Esophagus squamous epithelium (tissue), 5 donors: ENCODE measurements at places on chromosomes 1 and 21.

- DNase-seq: no peak
Measured at GRCh38 chr1:205689479-205689878, 9.2 kb upstream of the SLC45A3 start.

DNA sequence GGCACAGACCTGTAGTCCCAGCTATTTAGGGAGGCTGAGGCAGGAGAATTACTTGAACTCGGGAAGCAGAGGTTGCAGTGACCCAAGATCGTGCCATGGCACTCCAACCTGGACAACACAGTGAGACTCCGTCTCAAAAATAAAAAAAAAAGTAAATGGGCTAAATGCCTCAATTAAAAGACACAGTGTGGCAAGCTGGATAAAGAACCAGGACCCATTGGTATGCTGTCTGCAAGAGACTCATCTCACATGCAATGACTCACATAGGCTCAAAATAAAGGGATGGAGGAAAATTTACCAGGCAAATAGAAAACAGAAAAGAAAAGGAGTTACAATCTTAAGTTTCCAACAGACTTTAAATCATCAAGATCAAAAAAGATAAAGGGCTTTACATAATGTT lies 40.3 kb downstream of the ACBD6 start:
- no peak for DNase-seq

DNA sequence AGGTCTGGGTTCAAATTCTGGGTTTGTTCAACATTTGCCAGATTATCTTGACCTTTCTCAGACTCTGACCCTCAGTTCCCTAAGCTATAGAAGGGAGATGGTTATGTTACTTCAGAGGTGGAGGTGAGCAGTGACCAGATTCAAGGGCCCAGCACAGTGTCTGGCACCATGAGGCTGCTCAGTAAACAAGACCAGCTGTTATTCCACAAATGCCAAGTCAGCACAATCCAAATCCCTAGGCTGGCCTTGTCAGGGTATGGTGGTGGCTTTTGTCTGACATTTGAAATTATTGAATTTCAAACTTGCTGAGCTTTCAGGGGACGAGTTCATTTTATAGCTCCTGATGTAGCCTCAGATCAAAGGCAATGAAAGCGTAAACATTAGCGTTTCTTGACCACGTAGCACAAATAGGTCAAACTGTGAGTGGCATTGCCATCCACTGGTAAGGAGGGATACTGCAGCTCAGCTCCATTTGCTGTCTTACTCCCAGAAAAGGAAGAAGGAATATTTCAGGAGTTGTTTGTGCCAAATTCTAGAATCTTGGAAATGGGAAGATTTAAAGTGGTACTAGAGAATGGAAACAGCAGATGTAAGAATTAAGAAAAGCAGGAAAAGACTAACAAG lies 94.3 kb upstream of the EDN2 start:
- no peak for DNase-seq

GRCh38 chr1:176529395-176530090 lies 66.6 kb downstream of the PAPPA2 start:
- no peak for DNase-seq

DNA sequence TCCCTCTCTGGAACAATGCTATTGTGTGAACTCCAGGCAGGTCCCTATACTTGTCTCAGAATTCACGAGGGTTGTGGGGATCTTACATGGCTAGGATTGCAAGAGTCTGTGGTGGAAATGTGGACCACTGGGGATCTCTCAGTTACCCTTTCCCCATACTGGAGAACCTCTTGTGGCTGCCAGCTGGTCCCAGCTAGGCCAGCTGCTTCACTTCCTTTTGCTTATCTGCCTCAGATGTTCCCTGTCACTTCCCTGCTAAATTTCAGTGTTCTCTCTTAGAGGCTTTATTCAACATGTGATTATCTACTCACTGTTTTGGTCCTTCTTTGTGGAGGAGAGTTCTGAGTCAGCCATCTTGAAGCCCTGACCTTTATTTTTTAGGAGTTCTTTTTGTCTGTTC lies 75.9 kb upstream of the SAMD13 start:
- DNase-seq: no peak

GRCh38 chr1:8639148-8639547 lies 178.3 kb downstream of the RERE start:
- no peak for DNase-seq

GRCh38 chr1:33275706-33276572 lies 19.6 kb downstream of the ZNF362 start:
- no peak for DNase-seq

- no peak for DNase-seq
Measured at GRCh38 chr21:38663282-38663681, 142.4 kb upstream of the ETS2 start.

GRCh38 chr1:162026881-162027280 lies 3.2 kb upstream of the OLFML2B start:
- DNase-seq: no peak

GRCh38 chr21:25097648-25098047 lies 509.6 kb downstream of the MRPL39 start:
- no peak for DNase-seq

- DNase-seq: no peak
Measured at GRCh38 chr1:213934649-213935048, 53.1 kb upstream of the PROX1 start.

GRCh38 chr1:207815913-207816291 lies 64.0 kb downstream of the CD46 start:
- no peak for DNase-seq

DNA sequence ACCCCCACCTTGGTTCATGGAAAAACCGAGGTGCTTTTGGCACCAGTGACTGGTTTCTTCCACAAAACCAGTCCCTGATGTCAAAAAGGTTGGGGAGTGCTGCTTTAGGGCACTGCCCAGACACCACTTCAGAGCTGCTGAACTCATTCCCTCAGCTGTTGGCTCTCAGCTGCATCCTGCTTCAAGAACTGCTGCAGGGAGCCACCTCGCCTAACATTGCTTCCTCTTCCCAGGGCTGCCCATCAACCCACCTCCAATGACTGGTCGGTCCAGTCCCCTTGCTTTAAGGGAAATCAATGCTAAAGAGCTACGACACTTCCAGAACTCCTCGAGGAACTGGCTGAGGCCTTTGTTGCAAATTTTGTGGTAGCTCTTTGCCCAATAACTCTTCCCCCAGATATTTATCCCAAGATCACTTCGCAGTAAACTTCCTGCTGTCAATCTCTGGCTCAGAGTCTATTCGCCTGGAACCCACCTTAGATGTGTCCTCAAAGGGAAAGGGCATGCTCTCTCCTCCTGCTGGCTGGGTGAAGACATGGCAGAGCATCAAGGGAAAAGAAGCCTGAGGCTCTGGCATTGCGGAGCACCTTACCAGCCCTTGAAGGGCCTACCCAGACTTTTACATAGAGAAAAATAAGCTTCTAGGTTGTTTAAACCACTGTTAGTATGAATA lies 29.0 kb downstream of the C1orf52 start:
- no peak for DNase-seq

DNA sequence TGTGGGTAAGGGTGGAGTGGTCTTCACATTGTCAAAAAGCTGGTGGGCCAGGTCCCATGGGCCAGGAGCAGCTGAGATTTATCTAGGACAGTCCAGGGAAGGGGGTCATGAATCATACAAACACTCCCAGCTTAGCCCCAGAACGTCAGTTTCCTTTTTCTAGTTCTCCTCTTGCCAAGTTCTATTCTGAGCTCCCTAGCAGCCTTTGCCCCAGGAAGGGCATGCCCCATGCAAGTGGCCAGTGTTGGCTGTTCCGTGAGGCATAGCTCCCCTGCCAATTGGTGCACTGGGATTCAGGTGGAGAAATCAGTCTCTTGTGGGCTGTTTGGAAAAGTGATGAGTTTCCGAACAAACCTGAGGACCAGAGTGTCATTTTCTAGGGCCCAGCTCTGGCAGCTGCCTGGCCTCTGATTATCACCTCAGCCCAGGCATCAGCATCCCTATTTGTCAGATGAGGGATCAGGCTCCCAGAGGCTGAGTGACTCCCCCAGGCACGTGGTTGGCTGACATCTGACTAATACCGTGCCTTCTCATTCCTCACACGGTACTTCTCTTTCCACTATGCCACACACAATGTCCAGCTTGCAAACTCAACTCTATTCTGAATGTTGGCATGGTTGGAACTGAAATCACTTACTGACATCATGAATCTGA lies 14.2 kb upstream of the MYOM3 start:
- DNase-seq: no peak

DNA sequence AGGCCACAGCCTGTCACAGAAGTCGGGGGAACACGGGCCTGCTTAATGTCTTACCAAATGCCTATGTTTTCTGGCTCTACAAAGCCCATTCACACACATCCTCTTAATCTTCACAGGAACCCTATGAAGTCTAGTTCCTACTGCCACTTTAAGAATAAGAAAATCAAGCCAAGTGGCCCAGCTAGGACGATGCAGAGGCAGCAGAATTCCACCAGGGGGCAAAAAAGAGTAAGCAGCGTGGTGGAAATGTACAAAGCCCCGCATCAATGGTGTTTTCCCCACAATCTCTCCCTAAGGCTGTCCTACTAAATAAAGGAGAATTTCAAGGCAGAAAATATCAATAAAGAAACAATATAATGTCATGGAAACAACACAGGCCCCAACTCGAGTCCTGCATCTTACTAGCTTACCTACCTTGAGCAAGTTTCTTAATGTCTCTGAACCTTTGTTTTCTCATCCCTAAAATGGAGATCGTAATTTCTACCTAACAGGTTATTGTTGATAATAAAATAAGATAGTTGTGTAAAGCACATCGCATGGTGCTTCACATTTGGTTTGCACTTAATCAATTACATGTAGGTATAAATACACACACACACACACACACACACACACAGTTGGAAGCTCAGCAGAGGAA lies 21.4 kb downstream of the SEC16B start:
- DNase-seq: no peak

- DNase-seq: no peak
Measured at GRCh38 chr1:207794861-207795260, 43.0 kb downstream of the CD46 start.

DNA sequence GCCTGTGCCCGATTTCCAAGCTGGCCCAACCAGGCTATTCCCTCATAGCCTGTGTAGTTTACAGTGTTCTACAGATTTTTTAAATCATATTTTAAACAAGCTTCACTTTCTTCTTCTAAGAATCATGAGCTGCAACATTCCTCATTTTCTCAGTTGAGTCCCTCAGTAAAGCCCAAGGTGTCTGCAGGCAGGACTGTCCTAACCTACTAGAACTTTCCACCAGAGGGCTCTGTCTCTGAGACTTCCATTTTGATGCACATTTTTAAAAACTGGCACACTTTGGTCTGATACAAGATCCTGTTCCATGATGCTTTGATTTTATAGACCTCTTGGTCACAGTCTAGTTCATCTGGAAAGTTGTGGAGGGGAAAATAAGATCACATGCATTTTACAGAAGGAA lies 21.6 kb upstream of the SLAMF6 start:
- no peak for DNase-seq

DNA sequence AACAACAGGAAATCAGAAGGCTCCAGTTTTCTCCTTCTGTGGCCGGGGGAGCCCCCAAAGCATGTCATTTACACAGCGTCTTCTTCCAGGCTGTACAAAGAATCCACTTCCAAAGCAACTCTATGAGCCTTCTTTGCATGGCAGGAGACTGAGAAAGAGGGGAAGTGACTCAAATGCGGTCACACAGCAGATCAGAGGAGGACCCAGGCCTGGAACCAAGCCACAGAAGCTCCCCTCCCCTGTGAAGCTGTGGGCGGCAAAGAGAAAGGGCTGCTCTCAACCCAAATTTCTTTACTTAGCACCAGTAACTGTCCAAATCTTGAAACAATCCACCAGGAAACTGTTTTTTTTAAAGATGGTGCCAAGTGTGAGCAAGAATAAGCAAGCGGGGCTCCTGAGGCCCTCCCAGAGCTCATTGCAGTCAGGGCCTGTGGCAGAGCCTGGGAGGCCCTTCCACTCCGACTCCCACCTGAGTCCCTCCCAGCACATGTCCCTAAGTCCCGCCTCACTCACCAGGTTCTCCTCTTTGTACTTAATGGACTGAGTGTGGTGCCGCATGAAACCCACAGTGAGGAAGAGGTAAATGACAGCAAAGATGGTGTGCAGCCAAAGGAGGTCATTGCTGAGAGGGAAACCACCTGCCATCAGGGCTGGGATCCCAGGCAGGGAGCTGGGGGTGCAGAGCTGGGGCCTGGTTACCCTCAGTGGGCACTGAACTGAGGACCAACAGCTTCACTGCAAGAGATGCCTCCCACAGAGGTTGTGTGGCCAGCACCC lies 15.9 kb downstream of the TMEM63A start:
- no peak for DNase-seq

DNA sequence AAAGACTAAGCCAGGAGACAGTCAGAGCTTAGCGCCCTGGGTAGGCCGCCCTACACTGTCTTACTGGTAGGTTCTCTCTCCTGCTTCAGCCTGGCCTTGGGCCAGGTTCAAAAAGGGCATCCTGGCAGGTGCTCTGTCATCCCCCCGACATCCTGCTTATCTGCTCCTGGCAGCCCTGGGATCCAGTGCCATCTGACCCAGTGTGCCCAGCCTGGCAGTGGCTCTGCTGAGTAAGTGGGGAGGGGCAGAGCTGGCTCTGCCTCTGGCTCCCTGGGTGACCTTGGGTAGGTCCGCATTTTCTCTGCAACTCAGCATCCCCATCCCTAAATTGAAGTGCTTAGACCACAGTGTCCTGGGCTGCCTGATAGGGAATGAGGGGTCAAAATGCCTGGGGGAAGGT lies 549.9 kb downstream of the PTPRU start:
- no peak for DNase-seq

- no peak for DNase-seq
Measured at GRCh38 chr1:115266729-115267421, 71.2 kb downstream of the NGF start.

DNA sequence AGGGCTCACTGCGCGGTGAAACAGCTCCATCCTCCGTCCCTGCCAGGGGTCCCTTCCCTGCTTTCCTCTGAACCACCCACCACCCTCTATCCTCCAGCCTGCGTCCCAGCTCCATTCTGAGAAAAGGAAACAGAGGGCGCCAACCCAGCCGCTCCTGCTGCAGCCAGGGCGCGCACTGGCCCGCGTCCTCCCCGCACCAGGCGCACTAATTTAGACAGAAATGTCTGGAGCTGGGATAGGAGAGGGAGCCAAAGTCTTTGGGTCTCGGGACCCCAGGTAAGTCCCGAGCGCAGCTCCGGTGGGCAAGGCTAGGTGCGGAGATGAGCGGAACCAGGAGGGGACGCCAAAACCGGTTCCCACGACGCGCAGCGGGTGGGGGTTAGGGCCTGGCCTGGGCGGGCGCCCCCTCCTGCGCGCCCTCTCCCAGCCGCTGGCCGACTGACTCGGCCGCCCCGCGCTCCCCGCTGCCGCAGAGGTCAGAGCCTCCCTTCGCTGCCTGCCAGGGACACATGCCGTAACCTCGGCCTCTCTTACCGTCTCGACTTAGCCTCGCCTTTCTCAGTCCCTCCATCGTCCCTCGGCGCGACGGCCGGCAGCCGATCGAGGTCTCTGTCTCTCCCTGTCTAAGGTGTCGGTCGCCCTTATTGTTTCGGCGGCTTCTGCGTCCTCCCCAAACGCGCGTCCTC lies 2.0 kb downstream of the CAMK2N1 start:
- no peak for DNase-seq

GRCh38 chr1:247895976-247896375 lies 589 bp downstream of the OR2W3 start:
- DNase-seq: no peak
